ENCODE measurements at places on chromosomes 7 and 10.

GRCh38 chr10:46077141-46077554, 31.1 kb upstream of the MSMB start:
- no peak for DNase-seq

DNA sequence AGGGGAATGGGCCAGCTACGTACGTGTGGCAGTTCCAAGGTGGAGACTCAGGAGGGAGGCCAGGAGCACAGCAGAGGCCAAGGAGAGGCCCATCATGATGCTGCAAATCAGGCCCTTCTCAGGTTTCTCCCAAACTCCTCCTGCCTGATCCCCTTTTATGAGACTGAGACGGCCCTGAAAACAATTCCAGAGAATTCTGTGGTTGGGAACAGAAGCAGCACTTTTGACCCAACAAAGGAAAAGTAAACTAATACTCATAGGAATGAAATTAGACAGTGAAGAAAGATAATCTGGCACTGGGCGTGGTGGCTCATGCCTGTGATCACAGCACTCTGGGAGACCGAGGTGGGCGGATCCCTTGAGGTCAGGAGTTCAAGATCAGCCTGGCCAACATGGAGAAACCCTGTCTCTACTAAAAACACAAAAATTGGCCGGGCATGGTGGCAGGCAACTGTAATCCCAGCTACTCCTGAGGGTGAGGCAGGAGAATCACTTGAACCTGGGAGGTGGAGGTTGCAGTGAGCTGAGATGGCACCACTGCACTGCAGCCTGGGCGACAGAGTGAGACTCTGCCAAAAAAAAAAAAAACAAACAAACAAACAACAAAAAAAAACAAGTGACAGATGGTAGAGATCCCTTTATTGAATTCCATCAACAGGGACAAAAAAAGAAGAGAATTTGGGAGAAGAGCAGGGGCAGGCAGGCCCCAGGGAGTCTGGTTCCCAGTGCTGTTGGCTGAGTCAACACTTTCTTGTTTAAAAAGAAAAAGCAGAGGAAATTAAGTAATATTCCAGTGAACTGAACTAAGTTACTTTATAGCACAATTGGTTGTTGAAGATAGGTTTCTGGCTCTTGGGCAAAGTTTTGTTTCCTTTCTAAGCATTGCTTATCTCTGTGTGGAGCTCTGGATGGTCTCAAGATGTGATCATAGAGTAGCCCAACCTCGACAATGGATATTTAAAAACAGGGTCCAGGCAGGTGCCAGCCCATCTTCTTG, at the start of gene CCL26:
Gene CCL26 (minus strand): TSS at position 131 of the 997 bp plus-strand sequence. CDS start 35 bp downstream, at position 96.
- DNase-seq, result no peak

- peak; percentile 18 for DNase-seq
Observed at GRCh38 chr10:99993701-99994689, 15.8 kb downstream of the DNMBP start.

DNA sequence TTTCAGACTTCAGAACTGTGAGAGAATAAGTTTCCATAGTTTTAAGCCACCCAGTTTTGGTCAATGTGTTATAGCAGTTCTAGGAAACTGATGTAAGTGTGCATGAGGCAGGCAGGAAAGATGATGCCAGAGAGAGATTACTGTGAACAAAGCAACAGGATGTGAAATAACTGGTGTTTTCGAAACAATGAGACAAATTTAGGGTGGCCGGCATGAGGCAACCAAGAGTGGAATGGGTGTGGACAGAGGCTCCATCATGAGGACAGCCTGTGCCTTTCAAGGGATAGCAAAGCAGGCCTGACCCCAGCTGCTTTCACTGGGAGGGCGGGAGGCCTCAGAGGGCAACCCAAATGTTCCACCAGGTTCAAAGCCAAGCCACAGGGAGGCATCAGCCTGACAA, 67.3 kb upstream of the UCN3 start:
- DNase-seq, result no peak

GRCh38 chr10:123126246-123126645, 9.5 kb upstream of the HMX3 start:
- no peak for DNase-seq

DNA sequence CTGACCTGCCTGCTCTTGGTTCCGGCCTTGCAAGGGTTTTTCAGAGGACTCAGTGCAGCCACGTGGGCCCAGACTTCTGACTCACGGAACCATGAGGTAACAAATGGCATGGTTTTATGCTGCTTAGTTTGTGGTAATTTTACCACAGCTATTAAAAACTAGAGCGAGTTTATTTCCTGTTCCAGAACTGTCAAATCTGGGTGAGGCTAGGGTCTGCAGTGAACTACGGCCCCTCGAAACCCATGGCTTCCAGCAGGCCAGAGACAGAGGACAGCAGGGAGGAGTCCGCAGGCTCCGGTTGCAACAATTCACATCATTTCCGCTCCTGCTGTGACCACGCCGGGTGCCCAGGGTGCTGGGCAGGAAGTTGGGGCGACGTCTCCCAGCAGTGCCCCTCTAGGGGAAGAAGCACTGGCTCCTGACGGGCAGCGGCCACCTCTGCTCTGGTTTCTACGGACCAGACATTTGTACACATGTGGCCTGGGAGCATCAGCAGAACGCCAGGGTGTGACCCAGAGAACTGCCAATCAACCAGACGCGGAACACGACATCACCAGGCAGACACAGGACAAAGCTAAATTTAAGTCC, 74.8 kb downstream of the ADARB2 start:
- no peak for DNase-seq

DNA sequence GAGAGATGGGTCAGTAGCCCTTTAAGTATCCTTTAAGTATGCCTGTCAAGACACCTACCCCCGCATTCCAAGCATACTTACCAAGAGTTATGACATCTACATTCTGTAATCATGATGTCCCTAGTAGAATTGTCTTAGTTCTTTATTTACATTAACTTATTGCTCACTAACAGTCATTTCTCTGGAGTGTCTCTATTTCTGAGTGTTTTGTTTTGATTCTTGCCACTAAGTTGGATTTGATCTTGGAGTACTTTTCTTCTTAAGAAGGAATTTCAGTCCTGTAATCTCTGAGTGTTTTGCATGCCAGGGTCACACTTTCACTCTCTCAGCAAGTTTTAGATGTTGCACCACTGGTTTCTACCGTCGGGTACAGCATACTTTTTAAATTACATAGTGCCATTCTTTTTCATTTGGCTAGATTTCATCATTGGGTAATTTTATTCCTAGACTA, 1053.9 kb downstream of the KCNMA1 start:
- DNase-seq, result no peak

DNA sequence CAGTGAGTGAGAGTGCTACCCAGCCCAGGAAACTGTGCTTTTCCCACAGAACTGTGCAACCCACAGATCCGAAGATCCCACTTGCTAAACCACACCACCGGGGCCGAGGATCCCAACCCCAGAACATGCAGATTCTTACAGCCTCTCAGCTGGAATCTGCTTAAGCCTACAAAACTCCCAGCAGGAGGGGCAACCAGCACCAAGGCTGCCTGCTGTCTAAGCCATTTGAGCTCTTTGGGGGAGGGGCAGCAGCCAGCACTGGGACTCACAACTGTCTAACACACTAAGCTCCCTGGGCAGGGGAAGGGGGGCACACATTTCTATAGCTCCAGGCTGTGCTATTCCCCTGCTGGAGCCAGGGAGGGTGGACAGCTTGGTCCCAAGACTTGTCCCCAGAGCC, 529.9 kb downstream of the XPNPEP1 start:
- DNase-seq, result no peak

DNA sequence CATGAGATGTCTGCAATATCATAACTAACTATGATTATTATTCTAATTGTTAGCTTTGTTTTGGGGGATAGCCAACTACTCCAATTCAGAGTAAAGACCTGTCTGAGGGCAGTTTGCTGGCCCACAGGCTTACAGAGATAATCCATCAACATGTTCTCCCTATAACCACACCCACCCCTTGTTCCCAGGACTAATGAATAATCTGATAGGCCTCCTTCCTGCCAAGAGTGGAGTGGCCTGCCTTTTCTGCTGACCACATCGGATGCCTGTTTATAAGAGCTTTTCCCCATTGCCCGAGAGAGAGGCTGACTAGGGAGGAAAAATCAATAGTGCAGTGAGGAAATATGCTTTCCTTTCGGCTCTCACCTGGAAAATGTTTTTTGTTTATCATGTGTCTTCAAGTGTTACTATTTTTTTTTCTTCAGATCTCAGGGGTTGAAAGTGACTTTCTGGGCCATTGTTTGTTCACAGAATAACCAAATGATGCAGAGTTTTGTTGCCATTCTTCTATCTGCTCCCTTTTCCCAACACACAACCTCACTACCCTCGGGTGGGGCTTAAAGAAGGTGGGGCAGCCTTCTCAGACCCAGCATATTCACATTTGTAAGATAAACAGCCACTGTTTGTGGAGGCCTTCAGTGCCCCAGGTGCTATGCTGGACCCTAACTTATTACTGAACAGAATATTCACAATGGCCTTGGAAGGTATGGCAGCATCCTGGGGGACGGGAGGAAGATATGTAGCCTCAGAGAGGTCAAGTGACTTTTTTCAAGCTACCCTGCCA, 38.4 kb downstream of the PLPP4 start:
- no peak for DNase-seq

DNA sequence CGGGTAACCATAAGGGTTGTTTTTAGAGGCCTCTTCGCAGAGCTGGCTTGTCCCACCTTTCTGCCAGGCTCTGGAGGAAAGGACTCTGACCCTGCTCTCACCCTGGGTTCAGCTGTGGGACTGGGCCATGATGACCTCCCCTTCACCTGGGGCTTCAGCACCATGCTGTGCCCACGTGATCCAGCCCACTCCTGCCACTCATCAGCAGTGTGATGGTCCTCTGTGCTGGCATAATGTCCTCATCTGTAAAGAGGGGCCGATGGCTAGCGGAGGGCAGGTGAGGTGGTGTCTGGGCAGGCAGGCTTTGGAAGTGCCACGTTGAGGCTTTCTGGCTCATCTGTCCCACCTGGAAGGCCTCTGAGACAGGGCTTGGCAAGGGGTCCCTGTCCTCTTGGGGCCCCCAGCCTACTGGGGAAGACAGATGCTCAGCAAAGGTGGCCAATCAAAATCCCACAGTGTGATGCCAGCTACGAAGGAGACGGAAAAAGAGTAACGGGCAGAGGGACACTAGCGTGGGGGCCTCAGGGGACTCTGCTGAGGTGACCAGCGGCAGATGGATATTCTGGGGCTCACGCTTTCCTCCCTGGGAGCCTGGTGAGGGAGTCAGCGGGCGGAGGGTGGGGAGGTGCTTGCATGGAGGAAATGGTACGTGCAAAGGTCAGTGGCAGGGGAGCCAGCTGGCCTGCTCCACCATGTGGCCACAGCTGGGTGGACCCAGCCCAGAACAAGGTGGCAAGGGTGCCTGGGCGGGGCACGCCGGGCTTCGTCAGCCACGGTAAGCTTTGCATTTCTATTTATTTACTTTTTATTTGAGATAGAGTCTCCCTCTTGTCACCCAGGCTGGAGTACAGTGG, 5.4 kb downstream of the LRWD1 start:
- DNase-seq, result no peak

- DNase-seq, result no peak
Observed at GRCh38 chr7:46576950-46577349, 655.9 kb upstream of the IGFBP3 start.

- DNase-seq, result no peak
Observed at GRCh38 chr7:142542942-142543341, 206.3 kb upstream of the PRSS1 start.

- DNase-seq, result no peak
Observed at GRCh38 chr7:68470836-68471435, 1127.3 kb upstream of the AUTS2 start.
